H1 (cell line): ENCODE measurements at places on chromosomes 7 and 10.

DNA sequence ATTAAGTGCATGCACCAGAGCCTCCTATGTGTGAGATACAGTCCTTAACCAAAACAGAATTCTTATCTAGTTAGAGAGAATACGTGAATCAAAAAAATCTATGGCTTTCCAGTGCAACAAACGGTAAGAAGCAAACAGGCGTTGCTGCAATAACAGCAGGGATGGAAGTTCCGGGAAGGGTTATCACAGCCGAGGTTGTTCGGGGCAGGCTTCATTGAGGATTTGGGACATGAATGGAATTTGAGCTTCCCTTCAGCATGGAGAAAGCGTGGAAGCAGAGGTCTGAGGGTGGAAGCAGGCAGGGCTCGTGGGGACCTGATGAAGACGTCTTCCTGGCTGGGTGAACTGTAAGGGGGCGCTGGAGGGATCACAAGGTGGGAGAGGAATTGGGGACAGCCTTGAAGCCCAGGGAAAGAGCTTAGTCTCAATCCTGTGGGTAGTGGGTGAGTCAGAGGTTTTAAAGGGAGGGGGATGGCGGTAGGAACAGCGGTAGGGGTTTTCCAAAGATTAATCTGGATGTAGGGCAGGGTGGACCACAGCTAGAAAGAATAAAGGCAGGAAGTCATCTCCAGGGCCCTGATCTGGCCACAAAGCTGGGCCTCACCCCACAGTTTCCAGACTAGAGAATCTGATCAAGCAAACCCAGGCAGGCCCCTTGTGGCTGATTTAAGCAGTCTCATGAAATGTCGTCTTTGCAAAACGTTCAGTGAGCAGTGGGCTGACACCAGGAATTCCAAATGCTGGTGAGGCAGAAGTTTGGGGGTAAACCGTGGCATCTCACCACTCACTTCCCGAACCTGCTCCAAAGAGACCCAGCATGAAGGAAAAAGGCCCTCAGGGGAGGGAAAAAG is 65.1 kb downstream of the CALML3 start:
- DNase-seq: no peak

DNA sequence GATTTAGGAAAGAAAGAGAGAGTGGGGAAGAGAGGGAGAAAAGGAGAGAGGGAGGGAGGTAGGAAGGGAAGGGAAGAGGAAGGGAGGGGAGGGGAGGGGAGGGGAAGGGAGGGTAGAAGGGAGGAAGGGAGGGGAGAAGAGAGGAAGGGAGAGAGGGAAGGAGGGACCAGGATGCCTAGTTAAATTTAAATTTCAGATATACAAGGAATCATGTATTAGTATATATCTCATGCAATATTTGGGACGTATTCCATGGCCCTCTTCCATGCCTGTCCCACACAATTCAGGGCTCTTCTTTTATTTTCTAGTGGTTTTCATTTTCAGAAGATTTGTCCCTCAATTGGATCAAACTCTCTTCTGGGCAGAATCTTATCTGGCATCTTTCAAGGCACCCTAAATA is 172.4 kb upstream of the PRR15 start:
- no peak for DNase-seq

- DNase-seq: no peak
Observed at GRCh38 chr10:132555648-132556575, 18.3 kb downstream of the INPP5A start.

DNA sequence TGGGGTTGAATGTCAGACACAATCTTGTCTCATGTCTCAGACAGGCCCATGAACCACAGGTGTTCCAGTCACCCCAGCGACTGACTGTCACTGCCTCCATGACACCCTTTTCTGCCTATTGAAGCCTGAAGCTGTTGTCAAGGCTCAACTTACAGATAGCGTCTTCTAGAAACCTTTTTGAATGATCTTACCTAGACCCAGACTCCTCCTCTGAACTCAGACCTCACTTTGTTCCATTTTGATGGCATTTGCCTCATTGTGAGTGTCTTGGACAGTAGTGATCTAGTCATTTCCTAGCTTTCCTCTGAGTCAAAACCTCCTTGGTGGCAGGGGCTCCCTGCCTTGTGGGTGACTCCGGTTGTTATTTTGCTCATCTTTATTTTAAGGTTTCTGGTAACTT is 98.3 kb upstream of the AGK start:
- no peak for DNase-seq

DNA sequence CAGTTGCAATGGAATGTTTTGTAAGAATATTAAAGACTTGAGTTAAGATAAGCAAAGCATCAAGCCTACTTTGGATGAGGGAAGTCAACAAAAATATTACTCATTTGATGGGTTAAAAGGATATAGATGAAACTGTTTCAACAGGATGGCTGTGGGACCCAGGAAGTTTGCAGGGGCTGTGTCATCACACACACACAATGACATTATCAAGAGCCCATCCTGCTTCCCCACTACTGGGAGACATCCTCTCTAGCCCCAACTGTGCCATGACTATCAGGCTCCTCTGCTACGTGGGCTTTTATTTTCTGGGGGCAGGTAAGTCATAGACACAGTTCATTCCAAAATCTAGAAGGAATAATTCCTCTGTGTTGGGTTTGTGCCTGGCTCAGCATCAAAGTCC is 78.8 kb upstream of the PRSS1 start:
- DNase-seq: no peak

GRCh38 chr7:81887098-81888090 is 117.5 kb upstream of the HGF start:
- DNase-seq: no peak

GRCh38 chr10:102673819-102674511 is 29.7 kb downstream of the TRIM8 start:
- no peak for DNase-seq

GRCh38 chr7:116152276-116152675 is 58.1 kb upstream of the TES start:
- DNase-seq: no peak

- no peak for DNase-seq
Observed at GRCh38 chr10:131729361-131729760, 171.4 kb upstream of the PPP2R2D start.

GRCh38 chr7:1813394-1814088 is 143.5 kb downstream of the ELFN1 start:
- DNase-seq: no peak

GRCh38 chr10:130065251-130065650 is 45.4 kb downstream of the C10orf143 start:
- DNase-seq: no peak

GRCh38 chr10:34112171-34112782 is 702.8 kb downstream of the PARD3 start:
- DNase-seq: no peak

GRCh38 chr10:73759512-73760115 is 15.4 kb downstream of the SEC24C start:
- DNase-seq: no peak

DNA sequence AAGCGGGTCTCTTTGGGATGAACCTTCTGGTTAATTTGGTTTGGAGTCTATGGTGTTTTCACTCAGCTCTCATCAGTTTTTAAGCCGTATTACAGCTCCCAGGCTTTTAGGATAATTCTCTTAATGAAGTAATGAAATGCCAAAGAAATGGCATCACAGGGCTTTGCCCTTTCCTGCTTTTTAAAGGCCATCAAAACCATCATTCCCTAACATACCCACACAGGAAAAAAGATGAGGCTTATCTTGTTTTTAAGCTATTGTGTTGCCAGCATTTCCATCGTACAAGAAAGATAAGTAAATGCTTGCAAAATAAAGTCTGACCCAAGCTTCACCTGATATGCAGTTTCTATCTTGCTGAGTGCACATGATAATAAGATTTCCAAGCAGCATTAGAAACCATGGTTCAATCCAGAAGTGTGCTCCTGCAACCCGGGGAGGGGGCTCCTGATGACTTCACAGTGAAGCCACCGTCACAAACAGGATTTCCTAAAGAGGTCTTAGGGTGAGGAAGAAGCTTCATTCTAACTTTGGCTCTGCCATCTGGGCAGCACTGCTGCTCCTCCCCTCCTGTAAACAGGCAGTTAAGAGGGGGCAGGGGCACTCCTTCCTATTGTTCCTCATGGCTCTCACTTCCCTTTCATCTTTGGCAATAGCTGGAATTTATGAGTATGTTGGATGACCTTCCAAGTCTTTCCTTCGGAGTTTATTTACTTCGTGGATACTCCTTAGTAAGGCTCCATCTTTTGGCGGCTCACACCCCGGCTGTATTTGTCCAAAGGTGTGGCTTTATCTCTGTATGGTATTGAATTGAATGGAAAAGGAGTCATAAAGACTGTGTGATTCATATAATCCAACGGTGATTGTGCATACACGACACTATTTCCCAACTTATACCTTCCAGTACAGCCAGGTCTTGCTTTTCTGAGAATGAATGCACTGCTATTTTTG is 55.2 kb upstream of the FAM133B start:
- DNase-seq: no peak

DNA sequence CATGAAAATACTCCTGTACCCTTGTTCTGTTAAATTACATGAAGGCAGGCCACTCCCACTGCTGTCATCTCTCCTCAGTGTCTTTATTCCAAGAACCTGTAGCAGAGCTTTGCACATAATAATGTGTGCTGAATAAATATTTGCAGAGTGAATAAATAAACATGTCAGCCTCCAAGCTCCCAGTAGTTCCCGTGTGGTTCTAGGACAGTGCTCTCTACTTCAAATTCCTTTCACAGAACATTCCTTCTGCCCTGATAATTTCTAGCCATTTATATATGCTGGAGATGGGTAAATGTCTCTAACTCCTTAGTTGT is 20.3 kb upstream of the HYAL4 start:
- DNase-seq: no peak

DNA sequence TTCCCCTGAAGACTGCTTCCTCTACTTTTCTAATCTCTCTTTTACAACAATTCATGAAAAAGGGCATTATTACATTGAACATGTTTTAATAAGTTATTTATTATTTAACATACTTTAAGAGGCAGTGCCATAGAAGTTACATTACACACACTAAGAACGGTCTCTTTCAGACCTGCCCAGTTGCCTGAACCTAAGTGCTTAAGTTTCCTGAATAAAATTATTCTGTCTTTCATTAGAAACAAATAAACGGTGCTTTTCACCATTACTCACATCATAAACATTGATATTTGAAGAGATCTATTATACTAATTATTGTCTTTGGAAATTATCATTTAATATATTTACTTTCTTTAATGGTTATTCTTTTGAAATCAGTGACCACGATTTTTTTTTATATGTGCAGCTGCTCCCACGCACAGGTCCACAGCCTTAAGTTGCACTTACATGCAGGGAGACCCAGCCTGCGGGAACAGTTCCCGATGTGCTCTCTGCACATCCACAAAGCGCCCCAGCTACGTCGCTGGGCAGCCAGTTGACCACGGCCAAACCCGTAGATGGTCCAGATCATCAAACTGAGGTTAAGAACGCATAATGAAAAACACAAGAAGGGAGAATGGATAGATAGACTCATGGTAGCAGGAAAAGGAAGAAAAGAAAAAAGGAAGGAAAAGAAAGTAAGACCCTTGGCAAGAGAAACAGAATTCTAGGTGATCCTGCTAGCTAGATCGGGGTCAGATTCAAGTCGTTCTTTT is 437.0 kb upstream of the MGMT start:
- DNase-seq: no peak

- peak; percentile 79 for DNase-seq
Observed at GRCh38 chr10:123136221-123136805, 543 bp downstream of the HMX3 start.

DNA sequence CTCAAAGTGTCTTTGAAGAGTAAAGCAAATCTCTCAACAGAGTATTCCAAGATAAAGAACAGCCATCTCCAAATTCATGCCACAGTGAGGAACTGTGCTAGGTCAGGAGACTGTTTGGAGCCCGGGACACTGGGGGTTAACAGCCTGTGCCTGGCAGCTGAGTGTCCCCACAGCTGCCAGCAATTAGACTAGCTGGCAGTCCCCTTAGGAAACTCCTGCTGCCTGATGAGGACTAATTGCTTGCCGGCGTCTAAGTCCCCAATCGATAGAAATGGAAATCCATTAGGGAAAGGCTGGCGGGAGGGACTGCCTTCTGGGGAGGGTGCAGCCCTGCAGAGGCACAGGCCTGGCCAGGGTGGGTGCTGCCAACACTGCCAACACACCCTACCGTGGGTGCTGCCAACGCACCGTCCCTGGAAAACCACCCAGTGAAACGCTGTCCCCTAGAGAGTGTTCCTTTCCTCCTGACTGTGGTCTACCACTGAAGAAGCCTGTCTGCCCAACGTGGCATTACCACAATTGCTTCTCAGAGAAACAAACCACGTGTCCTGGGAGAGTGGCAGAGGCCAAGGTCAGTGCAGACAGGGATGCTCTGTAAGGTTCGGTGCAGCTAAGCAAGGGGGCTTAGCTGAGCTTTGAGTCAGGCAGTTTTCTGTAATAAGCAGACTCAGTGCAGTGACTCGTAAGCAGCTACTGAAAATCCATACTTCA is 60.8 kb downstream of the XRCC2 start:
- DNase-seq: no peak

DNA sequence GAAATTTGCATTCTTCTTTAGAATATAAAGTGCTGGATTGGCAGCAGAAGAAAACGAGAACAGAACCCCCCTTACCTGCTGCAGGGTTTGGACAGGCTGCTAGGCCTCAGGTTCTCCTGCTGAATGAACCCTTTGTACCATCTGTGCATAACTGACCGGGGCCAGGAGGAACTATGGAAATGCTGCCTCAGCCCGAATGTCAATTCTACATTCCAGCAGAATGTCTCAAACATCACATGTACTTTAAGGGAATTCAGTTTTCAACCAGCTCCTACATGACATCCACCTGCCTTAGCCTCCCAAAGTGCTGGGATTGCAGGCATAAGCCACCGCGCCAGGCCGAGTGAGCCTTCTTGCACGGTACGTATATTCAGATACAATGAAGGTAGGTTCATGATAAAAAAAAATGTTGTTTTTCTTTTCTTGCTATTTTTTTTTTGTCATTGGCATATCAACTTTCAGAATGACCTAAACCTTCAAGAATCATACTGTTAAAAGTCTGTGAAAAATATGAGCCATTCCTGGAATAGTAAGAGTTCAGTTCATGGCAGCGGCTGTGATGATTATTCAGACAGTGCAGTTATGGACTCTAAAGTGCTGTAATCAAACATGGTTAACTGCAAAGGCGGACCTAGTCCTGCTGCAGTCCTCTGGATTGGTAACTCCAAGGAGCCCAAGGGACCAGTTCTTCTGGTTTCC is 84.4 kb upstream of the TNS3 start:
- DNase-seq: no peak

- no peak for DNase-seq
Observed at GRCh38 chr7:112427984-112428383, 22.3 kb upstream of the IFRD1 start.

GRCh38 chr7:87003872-87004798 is 55.3 kb downstream of the ELAPOR2 start:
- DNase-seq: no peak

- no peak for DNase-seq
Observed at GRCh38 chr10:104255311-104255981, 754 bp downstream of the GSTO1 start.
